Ascending aorta (tissue), 2 donors: ENCODE measurements at places on chromosomes 2 and 18. TPM values are rescaled to one million over a fixed set of nuclear protein-coding genes. Genes with fewer than 3 reads are reported as not detected.

Gene MBD1
- 53.4 TPM for total RNA-seq

Gene CCDC141
- total RNA-seq: 2.0 TPM

Gene KCNE4
- 18.3 TPM for total RNA-seq

GRCh38 chr2:1743396-1744150 lies 742 bp downstream of the PXDN start:
- peak; percentile 70 for DNase-seq
- peak overlapping the region; percentile 80 for H3K4me3 ChIP-seq
- no peaks in the 10 kb centered on the region for H3K27me3 ChIP-seq

DNA sequence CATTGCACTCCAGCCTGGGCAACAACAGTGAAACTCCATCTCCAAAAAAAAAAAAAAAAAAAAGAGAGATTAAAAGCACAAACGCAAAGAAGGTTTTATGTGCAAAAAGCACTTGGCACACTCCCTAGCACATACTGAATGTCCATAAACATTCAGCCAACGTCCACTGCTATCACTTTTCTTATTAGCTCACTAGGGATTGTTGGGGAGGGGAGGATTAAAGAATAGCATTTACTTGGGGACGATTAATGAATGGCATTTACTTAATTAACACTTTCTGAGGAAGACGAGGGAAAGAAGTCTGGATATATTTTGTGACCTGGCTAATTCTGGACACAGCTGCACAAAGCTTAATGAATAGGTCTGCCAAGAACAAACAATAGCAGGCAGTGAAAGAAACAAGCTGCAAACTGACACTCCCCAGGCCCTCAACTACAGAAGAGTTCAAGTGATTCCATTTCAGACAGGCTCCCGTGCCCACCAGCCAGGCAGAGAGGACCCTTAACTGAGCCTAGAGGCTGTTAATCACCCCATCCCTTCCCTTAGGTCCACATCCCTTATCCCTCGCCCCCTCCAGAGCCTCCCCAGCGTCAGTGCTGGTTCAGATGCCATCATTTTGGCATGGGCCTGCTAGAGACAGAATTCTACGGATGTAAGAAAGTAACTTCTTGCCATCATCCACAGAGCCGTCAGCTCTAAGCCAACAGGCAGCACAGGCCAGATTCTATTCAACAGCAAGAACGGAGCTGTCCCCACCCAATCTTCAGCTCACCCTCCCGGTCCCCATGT lies 7.4 kb downstream of the CYB5A start:
- no peak overlapping the region for H3K4me3 ChIP-seq
- no peaks in the 10 kb centered on the region for H3K27me3 ChIP-seq
- peaks cover under 1% of the 10 kb centered on the region for H3K4me1 ChIP-seq
- peak overlapping the region; percentile 28 for H3K27ac ChIP-seq
- DNase-seq: no peak
